Mesothelial cell of epicardium (in vitro differentiated cells): ENCODE measurements at places on chromosomes 3 and 15. TPM values are rescaled to one million over a fixed set of nuclear protein-coding genes. Genes with fewer than 3 reads are reported as not detected.

GRCh38 chr3:189308608-189309007 is 136.8 kb downstream of the TPRG1 start:
- DNase-seq, result no peak
- peak overlapping the region; percentile 32 for H3K27ac ChIP-seq
- no peak overlapping the region for H3K4me3 ChIP-seq

DNA sequence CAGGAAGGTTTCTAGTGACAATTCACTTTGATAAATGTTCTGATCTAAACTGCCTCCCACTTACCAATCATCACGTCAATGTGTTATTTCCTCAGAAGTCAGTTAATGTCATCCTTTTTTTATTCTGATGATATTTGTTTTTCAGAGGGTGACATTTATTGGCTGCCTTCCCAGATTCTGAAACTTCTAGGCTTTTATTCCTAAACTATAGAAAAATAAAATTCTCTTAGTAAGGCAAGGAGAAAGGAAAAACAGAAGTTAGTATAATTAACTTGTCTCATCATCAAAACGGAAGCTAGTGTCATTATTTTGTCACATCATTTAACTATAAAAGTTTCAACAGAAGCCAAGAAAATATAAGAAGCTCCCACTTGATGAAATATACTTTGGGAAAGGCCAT is 100.0 kb upstream of the C3orf80 start:
- H3K4me1 ChIP-seq, result peaks cover 9% of the 10 kb centered on the region
- H3K27ac ChIP-seq, result no peak overlapping the region
- H3K27me3 ChIP-seq, result peaks cover 2% of the 10 kb centered on the region
- no peak for DNase-seq
- H3K36me3 ChIP-seq, result no peaks in the 10 kb centered on the region
- no peak overlapping the region for H3K4me3 ChIP-seq

DNA sequence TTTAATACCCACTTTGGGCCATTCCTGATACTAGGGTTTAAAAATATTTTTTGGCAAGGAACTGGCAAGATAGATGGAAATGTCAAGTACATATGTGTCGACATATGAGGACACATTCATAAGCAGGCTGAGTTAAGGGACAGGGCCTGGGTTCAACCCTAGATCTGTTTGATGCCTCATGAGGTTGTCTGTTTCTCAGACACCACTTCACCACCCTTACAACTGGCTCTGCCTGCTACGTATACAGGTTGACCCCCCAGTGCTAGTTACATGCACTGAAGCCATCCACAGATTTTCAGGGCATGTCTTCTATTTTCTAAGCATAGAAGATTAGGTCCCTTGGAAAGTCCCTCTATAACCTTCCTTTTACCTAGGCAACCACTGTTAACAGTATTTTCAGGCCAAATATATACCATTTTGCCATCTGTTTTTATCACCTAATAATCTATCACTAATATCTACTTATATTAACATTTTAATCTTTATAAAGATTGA is 296.7 kb downstream of the PLCL2 start:
- no peaks in the 10 kb centered on the region for H3K4me1 ChIP-seq
- no peak overlapping the region for H3K4me3 ChIP-seq
- no peaks in the 10 kb centered on the region for H3K27me3 ChIP-seq
- no peak overlapping the region for H3K27ac ChIP-seq

DNA sequence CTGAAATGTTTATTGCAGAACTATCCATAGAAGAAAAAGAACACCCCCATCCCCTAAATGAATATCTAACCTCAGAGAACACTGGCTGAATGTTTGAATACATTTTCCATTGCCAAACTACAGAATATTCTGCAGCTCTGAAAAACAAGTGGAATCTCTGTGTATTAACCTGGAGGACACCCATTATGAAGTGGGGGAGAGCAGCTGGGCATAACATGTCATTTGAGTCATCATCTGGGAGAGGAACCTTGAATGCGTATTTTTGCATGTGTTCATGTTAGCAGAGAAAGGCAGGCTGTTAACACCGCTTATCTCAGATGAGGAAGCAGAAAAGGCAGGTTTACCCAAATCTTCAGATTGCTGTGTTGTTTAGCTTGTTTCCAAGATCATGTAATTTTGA is 31.5 kb downstream of the ESYT3 start:
- no peak overlapping the region for H3K27ac ChIP-seq
- no peak overlapping the region for H3K4me3 ChIP-seq
- H3K36me3 ChIP-seq, result no peaks in the 10 kb centered on the region

The PDZRN3 gene
- total RNA-seq, result 42.9 to 48.4 TPM (median 43.4 TPM) in 3 replicates
